ENCODE measurements at places on chromosomes 5 and 9. TPM values are rescaled to one million over a fixed set of nuclear protein-coding genes. Genes with fewer than 3 reads are reported as not detected.
A peak's percentile ranks its signal among the peaks of the same experiment; 100 is the strongest.

CDC20B gene
- 0.20 TPM for total RNA-seq

GRCh38 chr5:80195837-80196400, 59.9 kb downstream of the SERINC5 start:
- DNase-seq, result no peak

OR1J2 gene
- not detected for total RNA-seq

GRCh38 chr5:179485845-179486575, 64.3 kb upstream of the RUFY1 start:
- no peak for DNase-seq

DNA sequence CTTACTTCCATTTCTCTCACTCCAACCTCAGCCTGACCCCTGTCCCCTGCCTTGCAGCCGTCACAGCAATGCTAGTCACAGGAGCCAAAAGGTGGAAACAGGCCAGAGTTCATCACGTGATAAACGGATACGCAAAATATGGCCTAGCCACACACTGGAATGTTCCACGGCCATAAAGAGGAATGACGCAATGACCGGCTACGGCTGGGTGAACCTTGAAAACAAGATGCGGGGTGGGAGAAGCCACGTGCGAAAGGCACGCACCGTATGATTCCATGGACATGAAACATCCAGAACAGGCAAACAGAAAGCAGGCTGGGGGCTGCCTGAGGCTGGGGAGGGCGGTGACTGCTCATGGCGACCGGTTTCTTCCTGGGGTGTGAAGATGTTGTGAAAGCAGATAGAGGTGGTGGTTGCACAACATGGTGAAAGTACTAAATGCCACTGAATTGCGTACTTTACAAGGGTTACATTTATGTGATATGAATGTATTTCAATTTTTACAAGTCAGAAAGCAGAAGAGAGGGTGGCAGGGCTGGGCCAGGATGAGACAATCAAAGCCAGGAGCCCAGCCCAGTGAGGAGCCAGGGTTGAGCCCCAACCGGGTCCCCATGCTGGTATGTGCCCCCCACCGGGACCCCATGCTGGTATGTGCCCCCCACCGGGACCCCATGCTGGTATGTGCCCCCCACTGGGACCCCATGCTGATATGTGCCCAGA, 117.8 kb upstream of the SARDH start:
- DNase-seq, result peak; percentile 73

FAM221B gene
- not detected for total RNA-seq

SNX18 gene
- 49.9 TPM for total RNA-seq

- no peak for DNase-seq
Measured at GRCh38 chr5:172713113-172713808, 57.7 kb downstream of the DUSP1 start.

GRCh38 chr9:19782005-19782404, 6.8 kb downstream of the SLC24A2 start:
- DNase-seq, result no peak

GRCh38 chr9:8825585-8826147, 1026.1 kb upstream of the DMAC1 start:
- no peak for DNase-seq

DNA sequence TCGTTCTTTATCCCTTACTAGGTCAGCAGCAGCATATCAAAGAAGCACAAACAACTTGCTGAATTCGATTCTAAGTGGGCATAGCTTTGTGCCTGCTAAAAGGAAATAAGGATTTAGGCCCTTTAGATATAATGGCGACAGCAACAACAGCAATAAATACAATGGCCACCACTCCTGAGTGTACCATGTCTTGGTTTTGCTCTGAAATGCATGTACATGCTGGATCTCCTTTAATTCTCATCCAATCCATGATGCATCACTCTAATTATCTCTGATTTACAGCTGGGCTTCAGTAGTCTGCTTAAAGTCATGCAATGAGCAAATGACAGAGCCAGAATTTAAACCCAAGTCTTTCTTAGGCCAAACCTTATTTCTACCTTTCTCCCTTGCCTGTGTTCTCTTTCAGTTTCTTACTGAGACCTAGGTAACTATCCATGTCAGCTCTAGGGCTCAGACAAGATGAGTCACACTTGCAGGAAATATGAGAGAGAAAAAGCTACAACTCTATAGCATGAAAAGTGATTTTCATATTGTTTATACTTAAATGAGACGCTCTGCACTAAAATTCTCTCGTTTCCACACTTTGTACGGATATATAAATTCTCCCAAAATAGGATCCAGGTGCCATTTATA, 111.8 kb downstream of the HMHB1 start:
- DNase-seq, result no peak

GRCh38 chr5:66306105-66306843, 162.2 kb downstream of the SREK1 start:
- DNase-seq, result peak; percentile 55

- no peak for DNase-seq
Measured at GRCh38 chr9:90074316-90074962, 469.6 kb downstream of the GADD45G start.

DNA sequence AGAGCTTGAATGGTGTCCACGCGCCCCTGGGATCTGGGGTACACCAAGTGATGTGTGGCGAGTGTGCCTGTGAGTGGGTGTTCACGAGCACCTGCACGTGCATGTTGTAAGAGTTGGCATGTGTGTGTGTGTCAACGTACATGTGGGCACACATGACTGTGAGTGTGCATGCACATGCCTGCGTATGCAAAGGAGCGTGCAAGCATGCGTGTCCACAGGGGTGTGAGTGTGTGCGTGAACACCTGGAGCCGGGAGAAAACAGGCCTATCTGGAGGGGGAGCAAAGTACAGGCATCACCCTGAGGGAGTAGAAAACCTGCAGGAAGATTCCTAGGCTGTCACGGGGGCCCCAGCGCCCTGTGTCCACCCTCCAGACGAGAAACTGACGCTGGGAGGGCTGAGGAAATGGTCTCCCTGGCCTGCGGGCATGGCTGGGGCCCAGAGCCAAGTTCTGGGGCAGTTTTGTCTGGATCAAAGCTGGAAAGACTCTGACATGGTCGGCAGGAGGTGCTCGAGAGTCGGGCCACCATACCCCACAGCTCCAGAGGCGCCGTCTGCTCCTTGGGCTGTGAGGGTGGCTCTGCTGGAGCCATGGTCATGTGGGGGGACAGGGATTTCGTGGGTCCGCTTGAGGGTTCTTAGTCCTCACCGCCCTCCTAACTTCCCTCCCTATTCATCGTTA, 31.8 kb downstream of the PTGES start:
- no peak for DNase-seq

GRCh38 chr9:137116728-137117127, 2.2 kb upstream of the DPP7 start:
- no peak for DNase-seq

GRCh38 chr5:132592521-132592920, 35.7 kb downstream of the RAD50 start:
- no peak for DNase-seq

DNA sequence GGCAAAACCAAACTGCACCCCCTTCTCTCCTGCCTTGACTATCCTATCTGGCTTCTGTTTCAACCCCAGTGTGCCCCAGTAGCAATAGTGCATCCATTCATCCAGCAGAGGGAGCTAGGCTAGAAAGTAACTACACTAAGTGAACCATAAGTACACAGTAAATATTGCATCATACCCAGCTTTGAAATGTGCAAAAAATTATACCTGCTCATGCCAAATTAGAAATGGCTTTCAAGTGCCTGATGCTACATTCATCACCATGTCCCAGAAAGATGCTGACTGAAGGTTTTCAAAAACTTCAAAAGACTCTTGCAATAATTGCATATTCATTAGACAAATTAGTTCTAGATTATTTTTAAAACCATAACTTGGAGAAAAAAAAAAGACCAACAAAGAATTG, 153.5 kb downstream of the PRELID2 start:
- DNase-seq, result peak; percentile 44

- peak; percentile 21 for DNase-seq
Measured at GRCh38 chr5:73495772-73496335, 2.4 kb upstream of the BTF3 start.

- DNase-seq, result no peak
Measured at GRCh38 chr5:127419683-127420257, 97.7 kb upstream of the PRRC1 start.

GRCh38 chr5:81021951-81022687, 62.0 kb downstream of the RASGRF2 start:
- DNase-seq, result no peak

HTR4 gene
- total RNA-seq, result 3.8 TPM

- DNase-seq, result peak; percentile 33
Measured at GRCh38 chr5:66171349-66172344, 27.5 kb downstream of the SREK1 start.

- peak; percentile 40 for DNase-seq
Measured at GRCh38 chr5:133870661-133871060, 97.8 kb downstream of the C5orf15 start.

DNA sequence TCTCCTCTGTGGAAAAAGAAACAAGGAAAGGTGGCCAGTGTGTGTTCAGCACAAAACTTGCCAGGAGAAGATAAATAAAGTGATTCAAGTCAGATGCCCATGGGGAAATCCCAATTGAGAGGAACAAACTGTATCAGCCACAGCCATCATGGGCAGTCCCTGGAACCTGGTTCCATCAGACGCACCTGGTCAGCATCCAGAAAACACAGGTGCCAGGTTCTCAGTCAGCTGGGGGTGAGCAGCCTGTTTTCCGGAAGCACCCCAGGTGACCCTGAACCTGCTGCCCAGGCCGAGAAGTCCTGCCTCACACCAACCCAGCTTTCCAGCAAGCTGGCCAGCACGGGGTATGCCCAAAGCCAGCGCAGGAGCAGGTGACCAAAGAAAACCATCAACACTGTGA, 30.5 kb downstream of the PTCH1 start:
- DNase-seq, result peak; percentile 57

- no peak for DNase-seq
Measured at GRCh38 chr9:124758691-124759090, 12.4 kb downstream of the NR6A1 start.

- no peak for DNase-seq
Measured at GRCh38 chr9:85452841-85453240, 288.9 kb downstream of the AGTPBP1 start.

ALDH7A1 gene
- 42.6 TPM for total RNA-seq

- DNase-seq, result no peak
Measured at GRCh38 chr5:176570044-176570443, 20.9 kb downstream of the CDHR2 start.

DNA sequence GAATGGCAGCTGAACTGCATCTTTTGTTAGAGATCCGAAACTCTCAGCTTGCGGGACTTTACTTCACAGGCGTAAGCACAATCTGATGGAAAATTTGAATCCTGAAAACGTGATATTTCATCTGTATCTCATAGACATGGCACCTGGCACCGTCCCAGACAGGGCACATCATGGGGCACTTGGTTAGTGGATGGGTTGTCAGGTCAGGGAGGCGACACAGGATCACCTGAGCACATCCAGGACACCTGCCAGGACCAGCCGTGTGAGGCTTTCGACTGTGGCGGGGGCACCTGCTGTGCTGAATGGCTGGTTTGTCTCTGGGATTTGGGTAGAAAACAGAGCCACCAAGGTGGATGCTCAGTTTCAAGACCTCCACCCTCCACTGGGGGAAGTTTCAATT, 11.3 kb upstream of the ZFP62 start:
- DNase-seq, result no peak

All from mucosa of gallbladder (tissue), 1 donor.